GM13977 (cell line): ENCODE measurements at places on chromosomes 6 and 20.
A peak's percentile ranks its signal among the peaks of the same experiment; 100 is the strongest.

GRCh38 chr6:39945626-39946025 is 11.4 kb upstream of the MOCS1 start:
- DNase-seq = no peak

- DNase-seq = peak; percentile 85
These were observed 4.3 kb downstream of the GABBR1 start for GRCh38 chr6:29628419-29629281.

GRCh38 chr6:165184192-165184979 is 125.0 kb downstream of the C6orf118 start:
- no peak for DNase-seq

DNA sequence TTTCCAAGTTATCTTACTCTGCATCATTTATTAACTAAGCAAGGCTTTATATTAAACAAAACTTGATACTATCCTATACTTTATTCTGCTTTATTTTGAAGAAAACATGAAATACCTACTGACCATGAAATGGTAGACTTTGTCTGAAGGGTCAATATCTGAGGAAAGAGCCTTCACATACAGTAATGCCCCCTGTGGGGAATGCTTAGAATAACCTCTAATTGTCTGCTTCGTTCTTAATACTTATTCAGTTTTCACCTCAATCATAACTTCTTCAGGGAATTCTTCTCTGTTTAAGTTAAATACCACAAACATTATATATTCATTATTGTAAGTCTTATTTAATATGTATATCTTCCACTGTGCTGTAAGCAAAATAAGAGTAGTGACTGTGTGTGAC is 498.9 kb upstream of the MANEA start:
- no peak for DNase-seq

DNA sequence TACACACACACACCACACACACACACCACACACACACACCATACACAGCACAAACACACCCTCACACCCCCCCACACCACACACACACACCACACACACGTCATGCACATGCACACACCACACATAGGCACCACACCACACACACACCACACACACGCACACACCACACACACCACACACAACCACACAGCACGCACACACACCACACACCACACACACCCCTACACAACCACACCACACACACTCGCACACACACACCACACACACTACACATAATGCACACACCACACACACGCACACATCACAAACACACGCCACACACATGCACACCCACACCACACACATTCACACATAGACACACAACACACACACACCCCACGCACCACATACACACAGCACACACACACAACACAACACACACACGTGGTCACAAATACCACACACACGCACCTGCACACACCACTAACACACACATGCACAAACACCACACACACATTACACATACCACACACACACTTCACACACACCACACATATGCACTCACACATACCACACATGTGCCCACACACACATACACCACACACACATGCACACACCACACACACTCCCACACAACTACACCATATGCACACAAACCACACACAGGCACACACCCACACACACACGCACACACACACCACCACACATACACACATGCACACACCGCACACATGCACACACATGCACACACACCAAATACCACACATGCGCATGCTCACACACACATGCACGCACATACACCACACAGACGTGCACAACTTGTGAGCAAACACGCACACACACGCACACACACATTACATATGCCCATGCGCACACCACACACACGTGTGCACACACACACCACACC is 9.4 kb upstream of the ACSS1 start:
- DNase-seq = no peak

DNA sequence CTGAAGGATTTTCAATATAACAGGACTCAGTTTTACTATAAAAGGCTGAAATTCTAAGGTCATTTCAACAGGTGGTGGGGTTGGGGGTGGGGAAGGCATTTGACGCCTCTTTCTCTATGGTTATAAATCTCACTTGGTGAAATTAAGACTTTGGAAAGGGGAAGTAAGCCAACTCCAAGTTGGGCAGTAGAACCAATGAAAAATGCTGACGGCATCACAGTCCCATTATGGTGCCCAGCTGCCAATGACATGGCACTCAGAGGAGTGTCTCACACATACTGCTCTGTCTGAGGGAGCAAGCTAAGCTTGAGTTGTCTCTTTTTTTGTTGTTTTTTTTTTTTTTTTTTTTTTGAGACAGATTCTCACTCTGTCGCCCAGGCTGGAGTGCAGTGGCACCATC is 4.7 kb downstream of the SLC16A10 start:
- no peak for DNase-seq

DNA sequence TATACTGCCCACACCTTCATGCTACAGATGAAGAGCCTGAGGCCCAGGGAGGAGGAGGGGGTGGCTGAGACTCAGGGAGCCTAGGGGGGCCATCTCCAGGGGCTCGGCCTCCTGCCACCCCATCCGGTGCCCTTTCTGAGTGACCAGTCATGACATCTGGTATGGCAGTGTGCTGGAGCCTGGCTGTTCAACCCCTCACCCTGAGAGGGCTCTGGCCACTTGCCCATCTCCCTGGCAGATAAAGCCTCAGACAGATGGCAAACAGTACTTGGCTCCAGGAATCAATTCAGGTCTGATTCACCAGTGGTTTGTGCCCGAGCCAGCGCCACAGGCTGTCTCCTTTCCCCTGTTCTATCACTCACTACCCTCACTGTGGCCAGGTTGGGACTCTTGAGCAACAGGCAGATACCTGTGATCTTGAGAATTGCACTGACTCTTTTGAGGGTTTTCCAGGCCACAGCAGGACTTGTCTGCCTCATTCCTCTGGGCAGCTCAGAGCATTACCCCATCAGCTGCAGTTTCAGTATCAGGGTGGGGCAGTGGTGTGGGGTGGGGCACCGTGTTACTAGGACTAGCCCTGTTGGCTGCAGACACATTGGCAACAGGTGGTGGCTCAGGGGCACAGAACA is 22.8 kb downstream of the SRSF3 start:
- DNase-seq = no peak

DNA sequence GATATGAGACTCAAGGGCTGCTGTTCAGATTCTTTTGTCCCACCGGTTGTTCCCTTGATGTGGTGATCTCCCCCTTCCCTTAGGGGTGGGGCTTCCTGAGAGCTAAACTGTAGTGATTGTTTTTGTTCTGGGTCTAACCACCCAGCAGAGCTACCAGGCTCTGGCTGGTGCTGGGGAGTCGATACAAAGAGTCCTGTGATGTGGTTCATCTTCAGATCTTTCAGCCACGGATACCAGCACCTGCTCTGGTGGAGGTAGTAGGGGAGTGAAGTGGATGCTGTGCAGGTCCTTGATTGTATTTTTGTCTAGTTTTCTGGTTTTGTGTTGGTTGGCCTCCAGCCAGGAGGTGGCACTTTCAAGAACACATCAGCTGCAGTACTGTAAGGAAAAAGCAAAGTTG is 801.6 kb downstream of the EPHA7 start:
- DNase-seq = no peak

DNA sequence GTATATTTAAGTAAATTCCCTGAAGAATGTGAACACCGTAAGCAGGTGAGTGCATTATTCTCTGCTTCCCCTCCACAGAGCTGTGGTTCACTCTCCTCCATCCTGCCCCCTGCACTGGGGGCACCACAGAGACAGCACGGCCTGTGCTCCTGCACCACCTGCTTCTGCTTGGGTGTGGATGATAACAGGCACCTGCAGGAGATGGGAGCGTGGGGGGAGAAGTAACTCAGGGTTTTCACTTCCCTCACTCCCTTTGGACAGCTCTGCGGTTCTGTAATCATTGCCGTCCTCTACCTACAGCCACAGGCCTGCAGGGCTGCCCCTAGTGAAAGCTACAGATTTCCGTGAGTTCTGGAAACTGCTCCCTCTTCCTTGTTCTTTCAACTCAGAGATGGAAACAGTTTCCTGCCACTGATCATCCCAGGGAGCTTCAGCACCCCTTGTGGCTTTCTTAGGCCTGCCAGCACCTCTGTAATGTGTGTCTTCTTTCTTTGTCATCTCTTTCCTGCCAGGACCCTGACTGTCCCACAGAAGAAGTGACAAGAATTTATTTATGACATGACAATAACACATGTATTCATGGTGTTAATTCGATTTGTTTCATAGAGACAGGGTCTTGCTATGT is 21.3 kb upstream of the MICB start:
- no peak for DNase-seq
